ENCODE measurements at places on chromosomes 1 and 21.

DNA sequence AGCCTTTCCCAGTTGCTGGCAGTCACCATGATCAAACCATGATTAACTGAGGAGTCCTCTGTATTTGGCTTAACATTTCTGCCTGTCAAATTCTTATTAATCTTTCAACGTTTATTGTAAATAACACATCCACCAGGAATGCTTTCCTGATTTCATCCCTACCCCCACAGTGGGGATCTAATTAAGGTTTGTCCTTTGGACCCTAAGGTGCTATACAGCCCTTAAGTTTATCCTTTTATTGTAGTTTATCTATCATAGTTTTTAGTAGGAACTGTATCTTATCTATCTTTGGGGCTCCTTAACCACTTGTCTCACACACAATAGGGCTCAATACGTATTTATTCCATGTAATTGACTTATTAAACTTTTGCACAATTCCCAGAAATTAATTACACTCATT lies 61.0 kb downstream of the SPATA46 start:
- DNase-seq = no peak

DNA sequence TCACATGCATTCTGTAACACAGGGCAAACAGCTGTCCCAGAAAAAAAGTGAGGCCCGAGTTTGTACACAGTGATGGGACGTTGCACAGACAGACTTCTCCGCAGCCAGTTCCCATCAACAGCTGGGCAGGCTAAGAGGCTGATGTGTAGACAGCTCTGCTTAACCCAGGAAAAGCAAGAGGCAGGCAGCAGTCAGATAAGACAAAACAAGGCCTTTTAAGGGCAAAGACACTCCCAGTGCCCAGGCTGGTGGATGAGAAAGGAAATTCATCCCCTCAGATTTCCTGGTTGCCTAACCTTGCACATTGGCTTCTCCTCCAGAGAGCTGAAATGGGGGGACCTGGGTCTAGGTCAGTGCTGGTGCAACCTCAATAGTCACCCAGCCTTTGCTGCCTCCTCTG lies 17.2 kb upstream of the PHLDA3 start:
- DNase-seq = no peak

- DNase-seq = peak; percentile 58
Observed at GRCh38 chr1:171434717-171435346, 50.5 kb upstream of the PRRC2C start.

GRCh38 chr1:167483790-167484189 lies 34.5 kb downstream of the CD247 start:
- DNase-seq = no peak

- DNase-seq = no peak
Observed at GRCh38 chr1:156836892-156837291, 20.2 kb upstream of the SH2D2A start.

DNA sequence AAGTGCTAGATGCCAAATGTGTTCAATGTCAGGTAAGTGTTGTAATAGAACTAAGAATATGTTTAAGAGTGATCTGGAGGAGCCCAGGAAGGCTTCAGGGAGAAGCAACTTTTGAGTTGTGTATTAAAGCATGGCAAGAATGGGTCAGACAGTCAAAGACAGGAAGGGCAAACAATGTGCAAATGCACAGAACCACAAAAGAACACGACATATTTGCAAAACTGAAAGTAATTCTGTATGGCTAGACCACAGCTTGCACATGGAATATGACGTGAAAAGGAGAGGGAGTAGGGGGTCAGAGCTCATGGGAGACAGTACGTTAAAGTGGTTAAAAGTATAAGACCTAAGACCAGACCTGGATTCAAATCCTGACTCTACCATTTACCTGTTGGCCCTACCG lies 7.1 kb upstream of the SORT1 start:
- DNase-seq = no peak

GRCh38 chr1:187241971-187242370 lies 413.2 kb downstream of the PLA2G4A start:
- DNase-seq = no peak

- DNase-seq = peak; percentile 60
Observed at GRCh38 chr1:226903819-226904716, 33.7 kb downstream of the PSEN2 start.

GRCh38 chr1:231724876-231725647 lies 98.5 kb downstream of the DISC1 start:
- DNase-seq = no peak

DNA sequence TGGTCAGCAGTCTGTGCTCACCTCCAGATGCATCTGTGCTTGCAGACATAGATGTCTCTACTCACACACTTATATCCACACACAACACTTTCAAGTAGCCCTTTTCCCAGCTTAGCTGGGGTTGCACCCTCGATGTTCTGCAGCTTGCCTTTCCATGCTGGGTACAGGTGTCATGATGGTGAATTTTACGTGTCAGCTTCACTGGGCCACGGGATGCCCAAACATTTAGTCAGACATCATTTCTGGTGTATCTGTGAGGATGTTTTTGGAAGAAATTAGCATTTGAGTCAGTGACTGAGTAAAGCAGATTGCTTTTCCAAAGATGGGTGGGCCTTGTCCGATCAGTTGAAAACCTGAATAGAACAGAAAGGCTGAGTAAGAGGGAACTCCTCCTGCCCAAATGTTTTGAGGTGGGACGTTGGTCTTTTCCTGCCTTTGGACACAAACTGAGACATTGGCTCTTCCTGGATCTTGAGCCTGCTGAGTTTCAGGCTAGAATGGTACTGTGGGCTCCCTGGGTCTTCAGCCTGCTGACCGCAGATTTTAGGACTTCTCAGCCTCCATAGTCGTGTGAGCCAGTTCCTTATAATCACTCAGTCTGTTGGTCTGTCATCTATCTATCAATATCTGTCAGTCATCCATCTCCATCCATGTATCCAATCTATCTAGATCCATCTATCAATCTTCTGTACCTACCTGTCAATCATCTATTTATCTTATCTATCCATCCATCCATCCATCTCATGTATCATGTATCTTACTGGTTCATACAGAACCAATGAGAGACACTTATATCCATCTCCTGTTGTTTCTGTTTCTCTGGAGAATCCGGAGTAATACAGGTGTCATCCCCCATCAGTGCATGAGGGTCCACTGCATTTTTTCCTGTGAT lies 12.7 kb upstream of the OBSCN start:
- no peak for DNase-seq

DNA sequence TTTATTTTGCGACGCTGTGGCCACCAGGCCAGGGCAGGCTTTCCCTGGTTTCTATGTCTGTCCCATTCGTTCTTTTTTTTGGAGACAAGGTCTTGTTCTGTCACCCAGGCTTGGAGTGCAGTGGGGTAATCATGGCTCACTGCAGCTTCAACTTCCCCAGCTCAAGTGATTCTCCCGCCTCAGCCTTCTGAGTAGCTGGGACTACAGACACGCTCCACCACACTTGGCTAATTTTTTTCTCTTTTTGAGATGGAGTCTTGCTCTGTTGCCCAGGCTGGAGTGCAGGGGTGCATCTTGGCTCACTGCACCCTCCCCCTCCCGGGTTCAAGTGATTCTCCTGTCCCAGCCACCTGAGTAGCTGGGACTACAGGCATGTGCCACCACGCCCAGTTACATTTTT lies 43.4 kb upstream of the WNT4 start:
- DNase-seq = no peak

GRCh38 chr1:75616436-75617433 lies 5.8 kb upstream of the SLC44A5 start:
- no peak for DNase-seq

GRCh38 chr1:226223786-226224244 lies 351 bp downstream of the MIXL1 start:
- DNase-seq = no peak

DNA sequence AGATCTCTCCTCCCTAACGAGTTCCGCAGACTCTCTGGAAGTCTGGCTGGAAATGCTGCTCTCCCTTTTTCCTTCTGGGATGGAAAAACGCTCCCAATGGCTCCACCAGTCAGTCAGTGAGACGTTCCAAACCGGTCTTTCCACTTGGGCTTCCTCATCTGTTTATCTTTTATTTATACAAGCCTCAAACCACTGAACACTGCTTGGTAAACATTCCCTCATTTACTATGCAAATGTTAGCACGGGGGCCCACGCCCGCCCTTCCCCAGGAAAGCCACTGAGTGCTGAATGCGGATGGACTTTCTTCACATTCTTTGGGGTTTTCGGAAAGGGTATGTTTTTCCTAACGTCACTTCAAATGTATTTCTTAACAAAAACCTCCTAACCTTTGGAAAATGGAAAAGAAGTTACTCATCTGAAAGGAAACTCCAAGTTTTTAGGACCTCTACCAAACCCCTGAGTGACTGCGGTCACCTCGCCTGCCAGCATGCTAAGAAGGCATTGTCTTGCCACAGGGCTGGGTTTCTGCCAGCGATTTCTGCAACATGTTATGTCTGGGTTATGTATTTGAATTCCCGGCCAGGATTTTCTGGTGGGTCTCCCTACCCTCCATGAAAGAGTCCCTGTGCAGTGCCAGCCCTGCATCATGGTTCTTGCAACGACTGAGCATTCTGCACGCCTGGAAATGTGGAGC lies 14.0 kb upstream of the UMODL1 start:
- peak; percentile 27 for DNase-seq

DNA sequence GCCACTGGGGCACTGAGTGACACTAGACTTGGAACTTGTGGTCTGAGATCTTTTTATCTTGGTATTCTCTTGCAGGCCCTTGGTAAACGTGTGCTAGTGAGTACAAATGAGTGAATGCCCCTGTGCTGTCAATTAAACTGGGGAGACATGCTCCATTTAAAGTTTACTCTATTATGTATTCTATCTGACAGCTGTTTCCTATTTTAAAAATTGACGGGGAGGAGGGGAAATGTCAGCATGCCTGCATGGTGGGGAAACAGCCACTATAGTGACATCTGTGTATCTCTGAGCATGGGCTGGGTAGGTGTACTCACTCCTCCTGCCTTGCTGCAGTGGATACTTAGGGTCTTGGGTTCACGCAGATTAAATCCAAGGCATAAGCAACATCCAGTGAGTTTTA lies 59.0 kb upstream of the IKBKE start:
- DNase-seq = no peak

DNA sequence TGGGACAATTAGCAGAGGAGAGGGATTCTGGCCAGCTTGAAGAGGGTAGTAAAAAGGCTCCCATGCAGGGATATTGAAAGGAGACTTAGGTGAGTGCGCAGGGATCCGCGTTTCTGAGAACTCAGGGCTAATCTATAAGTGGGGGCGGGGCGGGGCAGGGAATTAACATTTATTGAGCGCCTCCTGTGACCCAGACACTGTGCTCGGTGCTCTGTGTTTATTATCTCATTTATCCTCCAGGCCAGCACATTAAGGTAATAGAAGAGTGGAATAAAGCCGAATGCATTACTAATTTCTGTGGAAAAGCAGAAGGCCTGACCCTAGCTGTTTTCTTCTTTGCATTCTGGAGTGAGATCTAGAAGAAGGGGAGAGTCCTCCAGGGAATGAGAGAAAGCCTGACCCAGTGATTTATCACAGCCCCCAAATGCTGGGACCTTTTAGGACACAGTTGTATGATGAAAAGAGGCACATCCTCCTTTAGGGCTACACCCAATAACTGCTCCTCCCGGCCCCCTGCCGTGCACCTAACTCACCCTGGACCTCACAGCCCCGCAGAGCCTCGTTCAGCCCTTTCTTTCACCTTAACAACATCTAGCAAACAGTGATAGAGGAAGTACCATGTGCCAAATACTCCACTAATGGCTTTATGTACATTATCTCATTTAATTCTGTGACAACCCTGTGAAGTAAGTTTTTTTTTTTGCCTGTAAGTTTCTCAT lies 317.6 kb downstream of the PBX1 start:
- DNase-seq = no peak

DNA sequence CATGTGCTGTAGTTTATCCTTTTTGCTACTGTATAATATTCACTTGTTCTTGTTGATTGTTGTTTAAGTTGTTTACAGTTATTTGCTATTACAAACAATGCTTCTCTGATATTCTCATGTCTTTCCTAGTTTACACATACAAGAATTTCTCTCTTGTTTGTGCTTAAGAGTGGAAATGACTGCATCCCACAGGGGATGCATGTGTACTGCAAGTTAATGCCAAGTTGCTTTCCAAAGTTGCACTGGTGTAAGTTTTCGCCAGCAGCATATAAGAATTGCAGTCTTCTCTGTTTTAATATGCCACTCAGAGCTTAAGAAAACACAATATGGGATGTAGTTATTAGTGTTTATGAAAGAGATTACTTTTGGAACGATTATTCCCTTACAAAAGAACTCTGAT lies 97.7 kb downstream of the NEK7 start:
- DNase-seq = no peak

GRCh38 chr1:155773221-155773620 lies 83.8 kb downstream of the GON4L start:
- DNase-seq = no peak

DNA sequence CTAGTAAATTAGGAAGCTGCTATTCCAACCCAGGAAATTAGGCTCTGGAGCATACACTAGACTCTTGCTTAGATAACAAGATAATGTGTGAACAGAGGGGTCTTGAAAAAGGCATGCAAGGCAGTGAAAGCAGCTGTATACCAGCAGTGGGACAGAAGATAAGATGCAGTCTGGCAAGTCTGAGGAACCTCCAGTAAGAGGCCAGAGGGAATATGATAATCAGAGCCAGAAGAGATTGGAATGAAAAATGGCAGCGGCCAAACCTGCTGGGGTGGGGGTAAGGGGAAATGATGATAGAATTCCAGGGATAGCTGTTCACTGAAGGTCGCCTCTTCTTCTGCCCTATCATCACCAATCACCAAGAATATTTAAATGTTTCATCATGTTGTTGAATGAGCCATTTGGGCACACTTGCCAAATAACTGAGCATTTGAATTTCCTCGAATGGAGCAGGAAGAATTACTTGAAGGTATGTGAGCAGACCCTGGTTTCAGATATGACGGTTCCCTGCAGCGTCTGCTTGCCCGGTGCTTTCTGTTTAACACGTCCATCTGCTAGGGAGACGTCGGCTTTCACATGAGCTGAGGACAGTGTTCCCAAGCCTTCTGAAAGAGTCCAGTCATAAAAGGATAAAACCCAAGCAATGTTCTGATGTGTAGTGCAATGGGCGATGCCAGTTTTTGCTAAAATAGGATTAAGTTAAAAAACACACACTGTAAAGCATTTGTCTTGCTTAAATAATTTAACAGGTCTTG lies 173.3 kb downstream of the RWDD3 start:
- no peak for DNase-seq

GRCh38 chr1:184187097-184187496 lies 135.6 kb downstream of the TSEN15 start:
- no peak for DNase-seq

DNA sequence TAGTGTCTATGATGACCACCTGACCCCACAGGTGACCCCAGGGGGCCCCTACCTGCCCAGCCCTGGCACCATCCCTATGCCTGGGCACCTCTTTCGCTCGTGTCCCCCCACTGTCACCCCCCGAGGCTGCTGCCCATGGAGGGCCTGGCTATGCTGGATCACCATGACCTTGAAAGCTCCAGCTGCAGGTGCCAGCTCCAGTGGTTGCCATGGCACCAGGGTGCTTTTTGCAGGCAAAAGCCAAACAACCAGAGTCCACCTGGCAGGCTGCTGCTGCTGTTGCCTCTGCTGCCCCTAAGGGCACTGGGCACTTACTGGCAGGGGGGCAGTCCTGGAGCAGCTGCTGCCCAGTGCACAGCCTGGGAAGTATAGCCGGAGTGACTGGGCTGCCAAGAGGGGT lies 21.7 kb downstream of the ETNK2 start:
- no peak for DNase-seq

GRCh38 chr1:240044620-240045019 lies 47.1 kb upstream of the FMN2 start:
- DNase-seq = no peak

GRCh38 chr1:46612937-46613660 lies 3.5 kb downstream of the MOB3C start:
- no peak for DNase-seq

Data from fibroblast of skin of left quadriceps (primary cell).